ENCODE measurements at places on chromosomes 12 and 14.

DNA sequence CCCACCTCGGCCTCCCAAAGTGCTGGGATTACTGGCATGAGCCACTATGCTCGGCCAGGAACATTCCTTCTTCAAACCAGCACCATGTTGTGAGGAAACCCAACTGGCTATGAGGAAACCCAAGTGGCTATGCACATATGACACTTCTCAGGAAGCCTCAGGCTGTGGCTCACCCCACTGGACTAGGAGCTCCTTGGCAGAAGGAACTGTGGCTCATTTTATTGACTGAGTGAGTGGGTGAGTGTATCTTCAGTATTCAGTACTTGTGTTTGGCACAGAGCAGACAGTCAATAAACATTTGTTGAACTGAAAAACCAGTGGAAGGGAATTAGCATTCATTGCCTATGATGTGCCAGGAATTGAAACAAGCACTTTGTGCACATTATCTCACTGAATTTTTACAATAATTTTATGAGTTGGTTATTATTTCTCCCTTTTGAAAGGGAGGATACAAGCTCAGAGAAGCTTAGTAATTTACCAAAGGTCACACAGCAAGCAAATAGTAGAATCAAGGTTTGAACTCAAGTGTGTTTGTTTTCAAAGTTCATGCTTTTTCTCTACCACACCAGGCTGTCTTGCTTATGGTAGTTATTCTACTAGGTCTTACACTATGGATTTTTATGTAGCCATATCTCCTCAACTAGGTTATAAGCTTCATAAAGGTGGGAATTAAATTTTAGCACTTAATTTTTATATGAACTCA is 121.6 kb downstream of the VEZT start:
- no peak for DNase-seq

- DNase-seq, result no peak
Observed at GRCh38 chr14:67480011-67480410, 8.5 kb downstream of the TMEM229B start.

DNA sequence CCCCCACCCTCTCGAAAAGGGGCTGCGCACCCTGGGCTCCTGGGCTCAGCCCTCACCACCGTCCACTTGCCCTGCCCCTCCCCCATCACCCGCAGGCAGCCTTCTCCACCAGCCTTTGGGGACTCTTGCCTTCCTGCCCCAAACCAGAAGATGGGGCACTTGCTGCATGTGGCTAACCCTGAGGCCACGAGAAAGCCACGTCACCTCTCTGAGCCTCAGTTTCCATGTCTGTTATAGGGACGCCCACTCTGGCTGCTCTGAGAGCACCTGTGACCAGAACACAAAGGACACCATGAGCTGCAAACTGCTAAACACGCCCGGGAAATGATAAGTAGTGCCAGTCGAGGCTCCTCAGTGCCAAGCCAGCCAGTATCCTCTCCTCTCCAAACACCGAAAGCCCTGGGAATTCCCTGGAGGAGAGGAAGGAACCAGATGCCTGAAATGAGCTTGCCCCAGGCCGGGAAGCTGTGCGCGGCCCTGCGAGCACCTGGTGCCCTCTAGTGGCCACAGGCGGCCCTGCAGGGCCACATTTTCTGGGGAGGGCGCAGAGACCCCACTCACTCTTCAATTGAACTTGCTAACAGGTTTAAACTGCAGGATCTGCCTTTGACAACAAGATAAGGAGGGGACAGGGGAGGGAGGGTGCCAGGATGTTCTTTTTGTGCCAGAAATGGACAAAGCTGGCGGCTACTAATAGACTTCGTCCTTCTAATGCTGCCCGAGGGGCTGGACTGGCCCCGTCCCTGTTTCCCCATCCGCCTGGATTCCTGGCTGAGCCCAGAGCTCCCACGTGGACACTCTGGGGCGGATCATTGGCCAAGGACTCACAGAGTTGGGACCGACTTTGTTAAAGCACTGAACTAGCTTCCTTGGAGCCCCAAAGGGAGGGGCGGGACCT is 10.2 kb upstream of the SERPINA9 start:
- DNase-seq, result peak; percentile 24

- no peak for DNase-seq
Observed at GRCh38 chr14:101761881-101762529, 496 bp downstream of the PPP2R5C start.

DNA sequence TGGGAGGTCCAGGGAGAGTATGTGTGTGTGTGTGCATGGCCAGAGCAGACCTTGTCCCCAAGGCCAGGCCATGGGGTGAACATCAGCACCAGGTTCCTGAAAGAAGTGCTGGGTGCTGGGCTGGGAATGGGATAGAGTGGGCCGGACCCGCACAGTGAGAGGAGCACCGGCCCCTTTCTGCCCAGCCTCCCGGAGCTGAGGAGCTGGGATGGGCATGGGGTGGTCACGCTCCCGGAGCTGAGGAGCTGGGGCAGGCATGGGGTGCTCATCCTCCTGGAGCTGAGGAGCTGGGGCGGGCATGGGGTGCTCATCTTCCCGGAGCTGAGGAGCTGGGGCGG is 83.3 kb downstream of the B4GALNT3 start:
- no peak for DNase-seq

- peak; percentile 31 for DNase-seq
Observed at GRCh38 chr12:10147714-10148403, 17.9 kb upstream of the CLEC7A start.

DNA sequence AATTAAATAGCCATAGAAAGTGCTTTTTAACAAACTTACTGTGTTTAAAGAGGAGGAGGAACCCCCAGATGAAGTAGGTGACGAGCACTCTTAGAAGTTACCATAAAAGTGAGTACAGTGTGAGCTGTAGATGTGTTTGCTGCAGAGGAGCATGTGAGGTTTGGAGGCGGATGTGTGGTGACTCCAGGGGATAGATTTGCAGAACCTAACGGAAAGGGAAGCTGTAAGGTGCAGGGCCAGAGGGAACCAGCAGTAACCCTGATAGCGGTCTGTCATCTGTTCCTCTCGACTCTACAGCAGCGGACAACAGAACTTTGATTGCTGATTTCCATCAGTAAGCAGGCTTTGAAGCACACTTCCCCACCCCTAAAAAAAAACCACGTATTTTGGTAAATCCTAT is 5.2 kb downstream of the CALM1 start:
- no peak for DNase-seq

DNA sequence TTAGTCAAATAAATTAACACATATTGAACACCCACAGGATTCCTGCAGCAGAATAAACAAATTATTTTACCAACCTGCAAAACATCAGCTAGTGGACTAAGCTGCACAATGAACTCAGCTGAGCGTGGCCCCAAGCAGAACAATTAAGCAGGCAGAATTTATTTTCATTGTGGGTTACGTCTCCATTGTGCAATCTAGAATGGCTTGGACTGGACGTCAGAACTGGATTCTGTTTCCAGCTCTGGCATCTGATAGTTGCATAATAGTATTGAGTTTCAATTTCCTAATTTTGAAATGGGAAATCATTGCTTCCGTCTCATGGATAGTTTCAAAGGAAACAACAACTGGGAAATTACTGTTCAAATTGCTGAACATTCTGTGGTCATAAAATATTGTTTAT is 35.5 kb upstream of the RERG start:
- peak; percentile 8 for DNase-seq

GRCh38 chr14:92122351-92122677 is 545 bp downstream of the CPSF2 start:
- no peak for DNase-seq

DNA sequence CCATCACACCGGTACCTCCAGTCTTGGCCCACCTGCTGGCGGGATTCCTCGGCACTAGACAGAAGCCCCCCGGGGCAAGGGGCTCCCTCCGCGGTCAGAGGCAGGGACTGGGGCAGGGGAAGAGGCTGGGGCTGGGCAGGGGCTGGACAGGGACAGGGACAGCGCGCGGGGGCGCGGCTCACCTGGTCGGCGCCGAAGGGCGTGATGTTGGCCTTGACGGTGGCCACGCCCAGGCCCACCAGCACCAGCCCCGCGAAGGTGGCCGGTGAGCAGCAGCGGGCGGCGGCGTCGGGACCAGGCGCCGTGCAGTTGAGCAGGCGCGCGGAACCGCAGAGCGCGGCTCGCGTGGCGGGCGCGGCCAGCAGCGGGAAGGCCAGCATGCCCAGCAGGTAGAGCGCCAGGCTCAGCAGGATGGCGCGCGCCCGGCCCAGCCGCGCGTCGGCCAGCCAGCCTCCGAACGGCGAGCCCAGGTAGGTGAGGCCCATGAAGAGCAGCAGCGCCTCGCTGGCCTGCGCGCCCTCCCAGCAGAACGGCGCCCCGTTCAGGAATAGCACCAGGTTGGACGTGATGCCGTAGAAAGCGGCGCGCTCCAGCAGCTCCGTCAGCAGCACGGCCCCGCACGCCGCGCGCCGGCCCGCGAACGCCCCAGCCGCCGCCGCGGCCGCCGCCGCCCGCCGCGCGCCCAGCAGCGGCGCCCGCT is 392 bp downstream of the SLC15A4 start:
- no peak for DNase-seq

DNA sequence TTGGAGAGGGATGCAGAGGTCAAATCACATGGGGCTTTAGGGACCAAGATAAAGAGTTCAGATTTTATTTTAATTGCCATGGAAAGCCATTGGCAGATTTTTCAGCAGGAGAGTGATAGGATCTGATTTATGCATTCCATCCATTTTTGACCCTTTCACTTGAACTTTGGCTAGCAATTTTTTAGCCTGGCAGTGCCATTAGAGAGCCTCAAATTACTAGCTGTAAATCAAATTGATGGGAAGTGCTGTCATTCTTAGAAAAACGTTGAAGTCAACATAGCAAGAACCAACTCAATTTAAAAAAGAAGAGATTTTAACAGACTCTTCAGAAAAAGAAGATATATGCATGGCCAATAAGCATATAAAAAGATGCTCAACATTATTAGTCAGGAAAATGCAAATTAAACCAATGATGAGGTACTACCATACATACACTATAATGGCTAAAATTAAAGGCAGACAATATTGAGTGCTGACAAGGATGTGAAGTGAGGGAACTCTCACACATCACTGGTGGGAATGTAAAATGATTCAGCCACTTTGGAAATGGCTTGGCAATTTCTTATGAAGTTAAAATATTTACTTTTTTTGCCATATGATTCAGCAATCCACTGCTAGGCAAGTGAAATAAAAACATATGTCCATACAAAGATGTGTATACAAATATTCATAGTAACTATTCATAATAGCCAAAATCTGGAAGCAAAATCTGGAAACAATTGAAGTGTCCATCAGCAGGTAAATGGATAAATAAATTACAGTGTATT is 89.7 kb downstream of the PTCSC3 start:
- peak; percentile 10 for DNase-seq

DNA sequence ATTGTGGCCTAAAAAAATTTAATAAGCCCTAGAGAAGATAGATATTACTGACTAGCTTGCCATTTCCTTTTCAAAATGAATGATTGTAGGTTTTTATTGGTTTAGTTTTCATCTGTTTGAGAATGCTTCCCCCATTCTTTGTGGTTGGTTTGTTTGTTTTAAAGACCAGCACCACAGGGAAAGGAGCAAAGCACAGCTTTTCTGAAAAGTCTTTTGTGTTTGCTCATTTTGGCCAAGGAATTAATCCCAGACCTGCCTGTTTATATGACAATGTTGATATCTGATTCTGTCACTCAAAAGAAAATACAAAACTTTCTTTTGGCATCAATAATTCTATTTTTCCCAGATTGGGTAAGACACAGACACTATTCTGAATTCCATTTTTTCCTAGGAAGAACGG is 312.5 kb upstream of the FLRT2 start:
- DNase-seq, result no peak

DNA sequence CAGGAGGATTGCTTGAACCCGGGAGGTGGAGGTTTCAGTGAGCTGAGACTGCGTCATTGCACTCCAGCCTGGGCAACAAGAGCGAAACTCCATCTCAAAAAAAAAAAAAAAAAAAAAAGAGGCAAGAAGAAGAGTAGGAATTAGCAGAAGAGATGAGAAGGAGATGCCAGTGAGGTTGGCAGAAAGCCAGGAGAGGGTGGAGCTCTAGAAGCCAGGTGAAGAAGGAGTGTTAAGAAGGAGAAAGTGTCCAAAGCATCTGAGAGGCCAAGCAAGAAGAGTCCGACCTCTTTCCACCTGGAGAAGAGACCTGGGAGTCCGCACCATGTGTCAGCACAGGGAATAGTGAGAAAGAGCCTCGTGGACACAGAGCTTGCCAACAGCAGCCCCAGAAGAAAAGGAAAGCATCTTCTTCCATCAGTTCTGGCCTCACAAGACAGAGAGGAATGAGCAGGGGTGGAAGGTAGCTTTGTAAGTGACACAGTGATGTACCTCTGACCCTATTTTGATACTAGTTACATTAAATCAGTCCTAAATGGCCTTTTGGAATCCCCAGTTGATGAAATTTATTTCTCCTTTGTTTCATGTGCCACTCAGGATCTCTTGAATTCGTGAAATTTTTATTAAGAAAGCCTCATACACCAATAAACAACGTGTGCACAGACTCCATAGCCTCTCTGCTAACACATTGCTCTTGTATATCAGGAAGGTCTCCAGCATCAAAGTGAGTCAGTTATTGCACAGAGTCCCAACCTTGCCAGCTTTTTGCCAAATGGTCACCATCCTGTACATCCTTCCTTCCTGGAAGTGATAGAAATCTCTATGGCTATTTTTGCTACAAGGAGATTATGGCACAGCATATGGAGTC is 70.6 kb downstream of the SAMD4A start:
- DNase-seq, result no peak

- DNase-seq, result no peak
Observed at GRCh38 chr12:29545102-29545467, 47.6 kb upstream of the OVCH1 start.

DNA sequence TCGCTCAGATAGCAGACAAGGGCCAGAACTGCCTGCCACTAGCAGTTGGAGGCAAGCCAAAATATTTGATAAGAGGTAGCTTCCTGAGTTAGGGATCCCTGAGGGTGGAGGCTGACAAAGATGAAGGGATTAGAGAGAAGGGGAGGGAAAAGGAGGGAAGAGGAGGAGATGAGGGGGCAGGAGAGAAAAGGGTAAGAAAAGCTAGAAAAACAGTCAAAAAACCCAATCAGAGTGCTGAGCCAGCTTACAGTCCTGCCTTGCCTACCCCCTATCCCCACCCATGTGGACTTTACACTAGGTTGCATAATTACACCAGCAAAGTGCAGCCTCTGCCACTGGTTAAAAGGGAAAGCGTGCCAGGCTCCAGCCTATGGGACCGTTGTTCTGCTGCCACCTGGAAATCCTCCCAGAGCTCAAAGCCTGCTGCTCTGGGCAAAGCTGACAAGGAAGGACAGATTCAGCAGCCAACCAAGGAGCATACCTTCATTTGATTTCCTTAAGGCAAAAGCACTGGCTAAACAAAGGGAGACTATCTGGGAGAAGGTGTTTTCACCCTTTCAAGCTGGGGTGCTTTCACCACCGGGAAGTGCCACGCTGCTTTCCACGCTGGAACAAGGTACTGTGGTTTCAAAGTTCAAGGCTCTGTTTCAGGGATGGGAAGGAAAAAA is 3.8 kb upstream of the NUMB start:
- no peak for DNase-seq

DNA sequence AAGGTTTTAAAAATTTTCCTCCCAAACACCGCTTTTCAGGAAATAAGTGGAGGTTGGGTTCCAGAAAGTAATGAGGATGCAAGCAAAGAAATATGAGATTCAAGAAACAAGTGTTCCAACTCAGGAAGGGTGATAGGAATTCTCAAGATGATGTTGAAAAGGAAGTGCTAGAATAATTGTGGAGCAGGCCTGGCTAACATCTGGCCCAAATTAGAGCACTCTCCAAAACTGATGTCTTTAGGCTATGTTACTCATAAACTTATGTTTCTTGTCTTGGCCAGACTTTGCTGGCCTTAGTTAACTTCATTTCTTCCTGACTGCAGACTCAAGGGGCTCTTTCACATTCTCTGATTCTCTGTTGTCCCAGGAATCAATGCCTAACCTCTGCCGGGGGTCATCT is 116.3 kb downstream of the TMTC3 start:
- DNase-seq, result peak; percentile 77

Measured in GM04504 (cell line).